ENCODE measurements at places on chromosomes 2 and 18.

GRCh38 chr2:231526341-231527090 is 3.7 kb downstream of the NMUR1 start:
- no peak for DNase-seq

- DNase-seq: no peak
Measured at GRCh38 chr18:61815885-61816470, 76.8 kb downstream of the RNF152 start.

GRCh38 chr2:224041554-224041953 is 2.5 kb upstream of the SERPINE2 start:
- no peak for DNase-seq

- DNase-seq: no peak
Measured at GRCh38 chr2:239472235-239472775, 71.5 kb upstream of the HDAC4 start.

DNA sequence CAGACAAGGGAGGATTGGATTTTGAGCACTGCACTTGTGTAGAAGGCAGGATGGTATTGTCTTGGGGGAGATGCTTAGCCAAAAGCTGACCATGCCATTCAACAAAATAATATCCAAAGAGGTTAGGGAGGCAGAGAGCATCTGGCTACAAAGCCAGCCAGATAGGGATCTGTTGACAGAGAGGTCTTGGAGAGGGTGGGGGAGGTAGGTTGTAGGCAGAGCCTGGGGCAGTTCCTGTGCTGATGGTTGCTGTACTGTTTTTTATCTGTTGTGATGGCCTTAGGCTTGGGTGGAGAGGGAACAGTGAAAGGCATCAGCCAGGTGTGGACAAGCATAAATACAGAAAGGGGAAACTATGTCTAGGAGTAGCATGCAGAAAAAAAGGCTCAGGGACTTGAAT is 100.9 kb downstream of the AQP4 start:
- DNase-seq: no peak

DNA sequence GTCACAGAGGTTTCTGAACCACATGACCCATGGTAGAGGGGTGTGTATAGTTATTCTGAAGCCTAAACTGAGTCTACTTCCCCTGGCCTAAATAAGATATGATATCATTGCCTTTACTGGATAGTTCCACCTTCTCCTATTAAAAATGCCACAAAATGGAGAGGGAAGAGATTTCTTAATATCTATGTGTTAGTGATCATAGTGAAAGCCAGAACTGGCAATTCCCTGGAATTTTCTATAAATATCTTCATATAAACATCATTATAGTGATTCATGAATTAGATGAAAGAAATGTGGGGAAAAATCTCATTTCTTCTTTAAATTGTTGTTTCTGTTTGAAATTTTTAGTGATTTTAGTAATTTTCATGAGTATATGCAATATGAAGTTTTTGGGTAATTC is 45.8 kb downstream of the TSHZ1 start:
- no peak for DNase-seq

DNA sequence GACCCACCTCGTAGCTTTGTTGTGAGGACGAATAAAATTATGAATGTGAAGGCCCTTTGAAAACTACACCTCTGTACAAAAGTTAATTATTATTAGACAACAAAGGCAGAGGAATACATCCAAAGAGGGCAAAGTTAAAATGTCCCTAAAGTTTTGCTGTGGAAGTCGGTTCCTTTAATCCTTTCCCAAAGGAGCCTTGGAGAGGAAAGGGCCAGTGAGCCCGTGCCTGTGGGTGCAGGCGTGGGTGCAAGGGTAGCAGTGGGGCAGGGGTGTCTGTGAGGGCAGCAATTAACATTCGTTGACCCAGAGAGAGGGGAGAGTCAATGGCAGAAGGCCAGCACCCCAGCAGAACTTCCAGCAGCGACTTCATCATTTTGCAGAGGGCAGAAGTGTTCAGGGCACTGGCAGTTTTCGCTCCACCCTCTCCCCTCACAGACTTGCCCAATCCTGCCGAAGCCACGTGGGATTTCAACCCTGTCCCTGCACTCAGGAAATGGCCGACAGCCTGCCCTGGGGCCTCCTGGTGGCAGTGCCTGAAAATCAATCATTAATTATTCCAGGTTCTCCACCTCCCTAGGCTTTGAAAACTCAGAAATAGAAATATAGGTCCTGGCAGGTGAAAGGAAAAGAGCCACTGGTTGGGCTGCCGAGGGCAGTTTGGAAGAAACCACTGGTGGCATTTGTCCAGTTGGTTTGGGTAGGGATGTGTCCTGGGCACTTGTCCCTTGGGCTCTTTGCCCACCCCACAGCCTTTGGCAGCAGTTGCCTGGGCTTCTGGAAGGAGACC is 4.2 kb upstream of the PAX8 start:
- no peak for DNase-seq

DNA sequence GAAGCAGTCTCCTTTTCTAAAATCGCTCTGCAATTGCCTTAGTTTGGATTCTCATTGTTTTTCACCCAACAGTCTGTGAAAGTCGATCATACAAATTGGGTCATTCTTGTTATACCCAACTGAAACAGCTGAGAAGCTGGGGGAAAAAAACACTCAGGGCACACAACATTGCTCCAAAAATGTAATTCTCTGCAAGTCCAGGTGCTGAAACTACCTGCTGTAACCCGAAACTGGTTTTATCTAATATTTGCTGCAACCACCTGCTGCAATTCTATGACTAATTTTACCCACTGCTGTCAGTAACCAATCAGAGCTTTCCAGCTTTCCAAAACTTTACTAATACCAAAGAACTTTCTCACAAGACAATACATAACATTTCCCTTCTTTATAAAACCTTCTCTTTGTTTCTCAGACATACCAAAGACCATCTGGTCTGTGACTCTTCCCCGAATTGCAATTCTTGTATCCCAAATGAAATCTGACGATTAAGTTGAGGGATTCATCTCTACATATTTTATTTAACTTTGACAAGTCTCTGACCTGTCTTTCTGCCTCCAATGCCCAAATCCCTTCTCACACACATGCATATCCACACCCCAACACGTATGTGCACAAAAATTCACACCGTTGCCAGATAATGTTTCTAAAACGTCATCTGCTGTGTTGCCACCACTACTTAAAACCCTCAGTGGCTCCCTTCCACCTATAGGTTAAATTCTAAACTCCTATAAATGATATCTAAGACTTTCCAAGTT is 198.3 kb downstream of the PIEZO2 start:
- DNase-seq: no peak

- no peak for DNase-seq
Measured at GRCh38 chr2:226478109-226478809, 321.4 kb downstream of the IRS1 start.

DNA sequence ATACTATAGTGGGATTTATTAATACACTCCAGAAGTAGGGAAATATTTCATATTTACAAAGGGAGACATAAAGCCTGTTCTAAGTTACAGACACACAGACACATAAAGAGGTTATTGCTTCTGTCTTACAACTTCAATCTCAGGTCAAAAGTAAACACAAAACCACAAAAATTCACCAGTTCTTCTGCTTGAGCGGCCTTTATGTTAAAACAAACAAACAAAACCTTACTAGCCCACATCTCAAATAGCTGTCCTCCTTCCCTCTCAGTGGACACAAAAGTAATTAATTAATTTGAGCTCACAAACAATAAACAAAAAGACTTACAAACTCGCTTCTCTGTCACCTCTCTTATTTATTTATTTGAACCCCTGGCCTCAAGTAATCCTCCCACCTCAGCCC is 1.5 kb upstream of the ASNSD1 start:
- no peak for DNase-seq

DNA sequence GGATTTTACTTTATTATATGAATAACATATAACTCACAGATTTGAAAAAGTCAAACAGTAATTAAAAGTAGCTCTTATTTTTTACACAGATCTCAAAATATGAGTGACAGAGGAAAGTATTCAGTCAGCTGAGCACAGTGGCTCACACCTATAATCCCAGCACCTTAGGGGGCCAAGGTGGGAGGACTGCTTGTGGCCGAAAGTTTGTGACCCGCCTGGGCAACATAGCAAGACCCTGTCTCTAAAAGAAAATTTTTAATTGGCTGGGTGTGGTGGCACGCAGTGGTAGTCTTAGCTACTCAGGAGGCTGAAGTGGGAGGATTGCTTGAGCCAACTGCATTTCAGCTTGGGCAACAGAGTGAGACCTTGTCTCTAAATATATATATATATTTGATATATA is 19.2 kb upstream of the UGP2 start:
- DNase-seq: no peak

DNA sequence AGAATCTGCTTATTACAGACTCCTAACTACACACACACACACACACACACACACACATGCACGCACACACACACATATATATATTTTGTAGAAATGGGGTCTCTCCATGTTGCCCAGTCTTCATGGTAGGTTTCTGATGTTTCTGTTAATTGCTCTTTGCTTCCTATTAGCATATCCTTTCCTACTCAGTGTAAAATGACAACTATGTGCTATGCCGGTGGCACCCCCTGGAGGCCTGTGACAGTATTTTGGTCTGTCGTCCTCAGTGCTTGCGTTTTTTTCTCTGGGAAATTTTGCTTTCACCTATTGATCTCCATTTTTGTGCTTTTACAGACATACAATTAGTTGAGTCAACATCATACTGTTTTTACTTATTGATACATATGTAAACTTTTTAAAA is 322.1 kb downstream of the LRRTM1 start:
- no peak for DNase-seq

- no peak for DNase-seq
Measured at GRCh38 chr2:238969857-238970256, 122.0 kb downstream of the TWIST2 start.

DNA sequence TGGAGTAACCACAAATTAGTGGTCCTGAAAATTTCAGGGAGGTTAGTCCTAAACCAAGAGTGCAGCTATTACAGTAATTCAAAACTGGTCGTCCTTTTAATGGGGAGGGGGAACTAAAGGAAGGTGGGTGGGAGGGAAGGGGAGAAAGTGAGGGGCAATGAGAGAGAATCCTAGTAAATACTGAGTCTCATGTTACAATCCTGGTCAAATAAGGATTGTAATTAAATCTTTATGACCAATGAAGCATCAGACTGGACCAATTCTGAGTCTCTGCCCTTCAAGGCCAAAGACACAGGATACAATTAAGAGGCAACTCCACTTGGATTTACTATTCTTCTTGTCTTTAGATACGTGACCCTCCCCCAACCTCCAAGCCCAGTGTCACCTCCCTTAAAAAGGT is 262.9 kb downstream of the BCL11A start:
- no peak for DNase-seq

DNA sequence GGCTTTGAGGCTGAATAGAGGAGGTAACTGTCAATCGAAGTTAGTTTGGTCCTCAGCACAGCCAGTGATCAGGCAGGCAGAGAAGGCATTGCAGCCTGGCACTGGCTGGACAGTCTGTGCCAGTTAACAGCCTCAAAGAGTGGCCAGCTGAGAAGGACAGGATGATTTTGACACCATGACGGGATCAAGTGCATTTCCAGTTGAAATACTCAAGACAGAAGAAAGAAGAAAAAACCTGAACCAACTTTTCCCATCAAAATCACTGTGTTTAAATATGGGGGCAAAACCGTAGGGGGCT is 96.7 kb upstream of the ZCCHC2 start:
- DNase-seq: no peak

- DNase-seq: no peak
Measured at GRCh38 chr18:26071020-26071419, 19.4 kb downstream of the SS18 start.

- no peak for DNase-seq
Measured at GRCh38 chr18:10660179-10660884, 134.5 kb downstream of the NAPG start.

- DNase-seq: no peak
Measured at GRCh38 chr18:3610813-3611212, 160.8 kb downstream of the TGIF1 start.

- DNase-seq: no peak
Measured at GRCh38 chr2:23592898-23593751, 208.1 kb downstream of the KLHL29 start.

DNA sequence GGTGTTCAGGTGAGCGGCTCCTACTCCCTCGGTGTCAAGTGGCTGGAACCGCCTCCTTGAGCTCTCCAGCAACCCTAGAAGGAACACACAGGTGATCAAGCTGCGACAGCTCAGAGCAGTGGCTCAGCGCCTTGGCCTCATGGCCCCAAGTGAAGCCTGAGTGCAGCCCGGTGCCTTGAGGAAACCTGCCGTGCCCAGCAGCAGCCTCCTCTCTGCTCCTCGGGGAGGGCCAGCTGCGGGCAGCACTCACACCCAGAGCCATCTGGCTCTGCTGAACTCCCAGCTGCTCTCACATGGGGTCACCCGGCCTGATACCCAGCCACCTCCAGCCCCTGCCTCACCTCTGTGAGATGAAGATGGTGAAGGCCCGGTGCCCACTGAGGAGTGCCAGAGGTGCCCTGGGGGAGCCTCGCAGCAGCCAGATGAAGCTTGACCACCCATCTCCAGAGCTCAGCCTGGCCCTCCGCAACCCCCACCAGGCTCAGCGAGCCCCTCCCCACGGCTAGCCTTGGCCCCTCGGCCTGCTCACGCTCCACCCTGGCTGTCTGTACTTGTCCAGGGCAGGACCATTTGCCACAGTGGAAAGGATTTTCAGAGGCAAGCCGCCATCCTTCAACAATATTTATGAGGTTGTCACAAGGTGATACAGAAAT is 70.6 kb upstream of the RAB6C start:
- DNase-seq: no peak

- DNase-seq: no peak
Measured at GRCh38 chr2:195932-196331, 67.9 kb downstream of the SH3YL1 start.
